Stimulated activated CD8-positive, alpha-beta memory T cell treated with anti-CD3 and anti-CD28 coated beads, Interleukin-7, amount 100 ng/mL, for 1 hour (primary cell): ENCODE measurements at places on chromosomes 7 and 10.

DNA sequence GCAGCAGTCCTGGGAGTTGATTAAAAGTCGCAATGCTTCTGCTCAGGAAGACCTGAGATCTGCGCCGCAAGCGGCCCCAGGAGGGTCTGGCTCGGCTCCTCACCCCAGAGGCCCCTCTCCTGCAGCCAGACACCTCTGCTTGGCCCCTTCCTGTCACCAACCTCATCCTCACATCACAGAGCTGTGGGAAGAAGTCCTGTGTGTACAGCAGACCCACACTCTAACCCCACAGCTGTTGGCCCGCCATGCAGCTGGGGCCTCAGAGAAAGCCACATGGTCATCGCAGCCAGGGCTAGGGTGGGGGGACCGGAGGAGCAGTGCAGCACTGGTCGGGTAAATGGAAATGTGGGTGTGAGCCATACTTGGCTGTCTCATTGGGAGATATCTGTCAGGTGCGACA is 97.7 kb downstream of the RGS10 start:
- DNase-seq, result no peak

DNA sequence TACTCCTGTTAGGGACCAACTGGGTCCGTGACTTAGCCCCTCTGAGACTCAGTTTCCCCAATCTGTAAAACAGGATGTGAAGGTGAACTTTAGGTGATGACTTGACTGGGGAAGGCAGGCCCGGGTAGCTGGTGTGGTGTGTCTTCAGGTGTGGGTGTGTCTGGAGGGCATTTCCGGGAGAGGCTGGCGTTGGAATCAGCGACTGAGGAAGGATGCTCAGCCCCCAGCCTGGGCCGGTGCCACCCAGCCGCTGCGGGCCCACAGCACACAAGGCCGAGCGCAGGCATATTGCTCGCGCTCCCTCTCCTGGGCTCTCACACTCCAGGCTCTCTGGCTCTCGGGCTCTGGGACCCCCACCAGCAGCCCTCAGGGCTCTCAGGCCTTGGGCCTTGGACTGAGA is 31.7 kb upstream of the CNPY1 start:
- no peak for DNase-seq

DNA sequence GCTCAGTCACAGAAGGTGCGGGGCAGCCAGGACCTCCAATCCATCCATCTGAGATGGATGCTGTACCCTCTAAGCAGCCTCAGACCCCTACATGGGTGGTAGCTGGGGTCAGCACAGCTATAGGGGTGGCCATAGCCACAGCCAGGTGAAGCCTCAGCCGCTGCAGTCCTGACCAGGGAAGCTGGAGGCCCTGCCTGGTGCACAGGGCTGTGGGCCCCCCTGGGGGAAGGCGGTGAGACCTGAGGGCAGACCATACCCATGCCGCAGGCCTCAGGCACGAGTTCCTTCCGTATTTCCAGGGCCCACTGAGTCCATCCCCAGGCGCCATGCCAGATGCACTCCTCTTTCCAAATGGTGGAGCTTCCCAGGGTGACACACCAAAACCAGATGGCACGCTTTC is 96.6 kb upstream of the KDM7A start:
- DNase-seq, result no peak

DNA sequence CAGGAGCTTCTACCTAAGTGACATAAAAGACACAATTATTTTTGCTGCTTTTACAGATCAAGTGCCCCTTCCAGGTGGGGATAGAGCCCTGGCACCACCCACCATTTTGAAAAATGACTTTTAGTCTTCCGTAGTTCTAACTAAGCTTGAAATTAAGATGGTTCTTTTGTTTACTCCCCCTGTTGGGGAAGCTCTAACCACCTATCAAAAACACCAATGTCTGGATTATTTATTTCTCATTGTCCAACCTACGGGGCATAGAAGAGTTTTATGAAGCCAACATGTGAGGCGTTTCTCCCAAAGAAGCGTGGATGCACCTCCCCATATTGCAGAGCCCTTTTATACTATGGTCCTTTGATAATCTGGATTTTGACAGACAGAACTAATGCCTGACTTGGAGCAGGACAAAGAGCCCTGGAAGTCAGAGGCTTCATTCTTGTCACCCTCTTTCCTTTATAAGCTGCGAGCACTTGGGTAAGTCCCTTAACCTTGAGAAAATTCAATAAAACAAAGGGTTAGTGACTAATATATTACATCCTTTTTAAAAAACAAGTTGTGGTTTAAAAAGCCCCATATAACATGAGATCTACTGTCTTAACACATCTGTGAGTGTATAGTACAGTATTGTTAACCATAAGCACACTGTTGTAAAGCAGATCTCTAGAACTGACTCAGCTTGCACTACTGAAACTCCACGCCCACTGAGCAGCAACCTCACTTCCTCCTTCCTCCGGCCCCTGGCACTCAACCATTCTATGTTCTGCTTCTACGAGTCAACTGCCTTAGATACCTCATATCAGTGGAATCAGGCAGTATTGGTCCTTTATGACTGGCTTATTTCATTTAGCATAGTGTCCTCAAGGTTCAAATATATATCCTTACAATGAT is 67.5 kb downstream of the ATXN7L1 start:
- DNase-seq, result peak; percentile 44

DNA sequence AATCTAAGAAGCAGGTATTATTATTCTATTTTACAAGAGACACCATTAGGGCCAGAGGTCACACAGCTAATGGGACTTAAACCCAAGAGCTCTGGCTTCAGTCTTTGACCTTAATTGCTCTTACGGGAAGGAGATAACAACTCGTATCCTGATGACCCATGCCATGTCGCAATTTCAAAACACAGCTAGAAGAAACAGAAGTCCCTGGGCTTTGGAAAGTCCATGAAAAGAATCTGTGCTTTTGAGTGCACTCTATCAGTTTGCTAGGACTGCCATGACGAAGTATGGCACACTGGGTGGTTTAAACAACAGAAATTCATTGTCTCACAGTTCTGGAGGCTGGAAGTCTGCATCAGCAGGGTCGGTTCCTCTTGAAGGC is 247.8 kb upstream of the AOAH start:
- no peak for DNase-seq

DNA sequence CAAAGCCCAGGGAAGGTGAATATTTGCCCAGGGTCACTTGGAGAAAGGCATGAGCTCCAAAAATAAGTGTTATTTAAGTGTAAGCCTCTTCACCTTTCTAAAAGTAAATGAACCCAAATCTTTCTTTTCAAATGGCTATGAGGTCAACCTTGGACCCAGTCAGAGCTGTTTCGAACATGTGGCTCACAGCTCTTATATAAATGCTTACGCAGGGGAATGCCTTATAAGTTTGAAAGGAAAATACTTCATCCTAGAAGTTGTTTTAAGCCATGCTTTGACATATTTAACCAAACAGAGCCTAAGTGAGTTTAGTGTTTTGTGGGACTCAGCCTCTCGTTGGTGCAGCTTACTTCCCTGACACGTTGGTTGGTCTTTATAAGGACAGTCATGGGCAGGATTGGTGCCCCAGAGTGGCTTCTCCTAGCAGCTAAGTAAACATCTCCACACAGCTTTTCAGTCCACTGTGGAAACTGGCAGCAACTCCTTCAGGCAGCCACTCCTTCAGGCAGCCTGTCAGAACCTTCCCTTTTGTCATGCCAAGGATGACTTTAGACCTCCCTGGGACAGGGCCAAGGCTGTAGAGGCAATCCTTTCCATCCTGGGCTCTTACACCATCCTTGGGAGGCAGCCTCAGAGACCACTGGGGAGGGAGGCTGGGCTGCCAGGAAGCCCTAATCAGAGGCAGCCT is 43.6 kb downstream of the MINDY4 start:
- no peak for DNase-seq

DNA sequence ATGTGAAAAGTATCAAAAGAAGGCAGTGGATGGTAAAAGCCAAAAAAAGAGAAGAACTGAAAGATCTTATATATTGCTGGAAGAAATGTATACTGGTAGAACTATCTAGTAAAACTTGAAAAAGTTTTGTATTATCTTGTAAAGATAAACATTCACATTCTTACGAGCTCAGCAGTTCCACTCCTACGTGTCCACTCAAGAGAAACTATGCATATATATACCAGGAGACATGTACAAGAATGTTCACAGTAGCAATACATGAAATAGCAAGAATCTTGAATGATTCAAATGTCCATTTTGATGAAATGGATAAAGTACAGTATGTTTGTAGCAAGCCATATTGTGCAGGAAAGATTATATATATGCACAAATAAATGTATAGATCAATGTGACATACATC is 155.0 kb downstream of the RNF133 start:
- DNase-seq, result no peak

DNA sequence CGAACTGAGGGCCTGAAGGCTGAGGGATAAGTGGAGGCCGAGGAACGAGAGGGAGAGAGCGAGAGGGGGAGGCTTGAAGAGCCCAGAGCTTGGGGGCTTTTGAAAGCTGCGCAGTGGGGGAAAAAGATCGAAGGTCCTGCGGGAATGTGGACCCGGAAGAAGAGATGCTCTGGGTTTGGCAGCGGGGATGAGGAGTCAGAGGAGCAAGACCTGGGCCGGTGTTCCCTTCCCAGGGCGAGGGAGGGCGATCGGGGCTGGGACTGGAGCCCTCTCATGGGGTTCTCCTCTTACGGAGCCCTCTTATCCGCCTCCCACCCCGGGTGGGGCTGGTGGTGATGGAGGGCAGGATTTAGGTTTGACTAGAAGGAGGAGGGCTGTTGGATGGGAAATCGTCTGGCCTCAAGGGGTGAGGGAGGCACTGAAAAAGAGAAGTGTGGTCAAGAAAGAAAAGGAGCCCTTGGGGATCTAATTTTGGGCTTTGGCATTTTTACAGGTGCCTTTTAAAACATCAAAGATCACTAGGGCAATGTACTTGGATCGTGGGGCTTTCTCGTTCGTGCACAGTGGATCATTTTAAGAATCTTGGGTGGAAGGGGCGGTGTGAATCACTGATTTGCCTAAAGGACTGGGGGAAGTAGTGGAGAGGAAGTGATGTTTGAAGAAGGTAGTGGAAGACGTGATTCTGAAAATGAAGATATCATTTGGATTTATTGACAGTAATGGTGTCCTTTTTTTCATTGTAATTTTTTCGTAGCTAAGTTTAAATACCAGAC is 637 bp downstream of the SAMD8 start:
- peak; percentile 11 for DNase-seq

GRCh38 chr7:158037211-158037610 is 550.4 kb downstream of the PTPRN2 start:
- no peak for DNase-seq
